ENCODE measurements at places on chromosomes 16 and 17.

GRCh38 chr16:86217001-86217890, 293.1 kb upstream of the FOXF1 start:
- no peak for DNase-seq

GRCh38 chr16:85187447-85187846, 75.2 kb upstream of the CIBAR2 start:
- DNase-seq, result no peak

DNA sequence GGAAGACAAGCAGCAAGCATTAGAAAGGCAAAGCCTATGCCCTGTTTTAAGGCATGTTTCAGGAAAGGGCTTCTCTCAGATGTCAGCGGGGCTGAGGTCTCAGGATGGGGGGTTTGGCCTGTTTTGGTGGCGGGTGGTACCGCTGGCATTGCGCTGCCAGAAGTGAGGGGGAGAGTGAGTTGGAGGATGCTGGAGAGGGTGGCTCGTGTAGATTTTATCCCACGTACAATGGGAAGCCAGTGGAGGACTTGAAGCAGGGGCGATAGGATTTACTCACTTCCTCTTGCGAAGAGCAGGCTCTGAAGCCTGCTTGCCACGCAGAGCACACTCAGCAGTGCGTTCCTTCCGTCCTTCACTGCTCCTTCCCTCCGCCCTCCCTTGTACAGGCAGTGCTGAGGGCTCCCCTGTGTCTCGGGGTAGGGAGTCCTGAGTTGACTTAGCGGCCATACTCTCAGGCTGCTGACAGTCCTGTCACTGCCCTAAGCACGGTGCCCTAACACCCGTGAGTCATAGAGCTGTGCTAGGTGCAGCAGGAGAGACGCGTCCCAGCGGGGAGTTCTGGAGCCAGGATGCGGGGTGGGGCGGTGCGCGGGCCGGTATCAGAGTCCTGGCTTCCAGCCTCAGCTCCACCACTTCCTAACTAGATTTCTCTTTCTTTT, 113.1 kb downstream of the SNX29 start:
- peak; percentile 51 for DNase-seq

DNA sequence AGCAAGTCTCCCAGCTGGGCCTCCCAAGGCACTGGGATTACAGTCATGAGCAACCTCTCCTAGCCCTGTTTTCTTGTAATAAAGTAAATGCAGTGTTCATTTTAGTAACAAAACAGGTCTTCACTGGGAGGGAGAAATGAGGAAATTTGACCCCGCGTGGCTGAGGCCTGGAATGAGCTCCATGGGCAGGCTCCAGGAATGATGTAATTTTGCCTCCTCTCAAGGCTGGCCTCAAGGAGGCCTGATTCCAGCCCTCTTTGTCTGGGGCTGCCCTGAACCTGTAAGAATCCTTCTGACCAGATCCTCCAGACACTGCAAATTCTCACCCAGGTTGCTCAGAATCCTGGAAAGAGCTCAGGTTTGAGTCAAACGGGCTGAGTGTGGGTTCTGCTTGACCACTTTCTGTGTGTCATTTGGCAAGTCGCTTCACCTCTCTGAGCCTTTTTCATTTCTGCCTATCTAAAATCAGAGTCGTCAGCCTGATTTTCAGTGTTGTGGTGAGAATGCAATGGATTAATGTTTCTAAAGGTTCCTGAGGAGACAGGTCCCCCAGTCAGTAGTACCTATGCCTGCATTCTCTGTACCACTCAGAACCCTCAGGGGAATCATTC, 57.1 kb downstream of the RAB11FIP4 start:
- DNase-seq, result no peak

DNA sequence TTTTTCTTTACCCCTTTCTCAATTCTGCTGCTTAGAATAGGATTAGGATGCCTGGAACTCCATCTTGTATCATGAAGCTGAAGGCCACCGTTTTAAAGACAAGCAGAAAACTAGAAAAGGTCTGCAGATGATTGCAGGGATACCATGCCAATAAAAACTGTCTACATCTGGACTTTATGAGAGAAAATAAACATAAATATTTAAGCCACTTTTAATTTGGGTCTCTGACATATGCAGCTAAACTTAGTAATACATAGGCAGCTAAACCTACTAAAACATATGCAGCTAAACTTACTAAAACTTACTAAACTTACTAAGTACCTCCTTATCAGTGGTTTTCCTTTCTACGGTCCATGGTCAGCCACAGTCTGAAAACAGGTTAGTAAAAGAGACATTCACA, 48.4 kb downstream of the FBXL20 start:
- no peak for DNase-seq

- no peak for DNase-seq
These were observed 218.7 kb downstream of the XYLT1 start for GRCh38 chr16:17252064-17252463.

DNA sequence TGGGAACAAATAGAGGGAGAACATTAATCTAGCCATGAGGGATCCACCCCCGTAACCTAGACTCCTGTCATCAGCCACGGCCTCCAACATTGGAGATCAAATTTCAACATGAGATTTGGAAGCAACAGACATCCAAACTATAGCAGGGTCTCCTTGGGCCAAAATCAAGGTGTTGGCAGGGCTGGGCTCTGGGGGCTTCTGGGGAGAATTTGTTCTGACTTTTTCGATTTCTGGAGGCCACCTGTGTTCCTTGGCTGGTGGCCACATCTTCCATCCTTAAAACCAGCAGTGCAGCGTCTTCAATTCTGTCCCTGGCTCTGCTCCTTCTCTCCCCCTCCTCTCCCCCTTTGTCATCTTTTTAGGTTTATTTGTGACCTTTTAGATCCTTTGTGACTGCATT, 546.2 kb downstream of the WWOX start:
- no peak for DNase-seq

GRCh38 chr17:19867079-19867328, 732 bp downstream of the ULK2 start:
- DNase-seq, result peak; percentile 88

- peak; percentile 61 for DNase-seq
These were observed 191.1 kb upstream of the CIBAR2 start for GRCh38 chr16:85303354-85303883.

DNA sequence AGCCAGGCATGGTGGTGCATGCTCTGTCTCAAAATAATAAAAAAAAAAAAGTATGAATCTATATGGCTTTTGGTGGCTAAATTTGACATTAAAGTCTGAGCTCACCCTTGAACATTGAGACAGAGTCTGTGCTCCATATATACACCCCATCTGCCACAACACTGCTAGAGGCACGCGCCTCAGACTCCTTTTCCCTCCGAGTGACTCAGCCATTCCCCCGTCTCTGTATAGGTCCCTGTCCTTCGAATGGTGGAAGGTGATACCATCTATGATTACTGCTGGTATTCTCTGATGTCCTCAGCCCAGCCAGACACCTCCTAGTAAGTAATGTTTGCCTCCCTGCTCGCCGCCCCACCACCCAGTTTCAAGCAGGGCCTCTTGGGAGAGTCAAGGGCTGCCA, 4.5 kb upstream of the EFNB3 start:
- DNase-seq, result no peak

DNA sequence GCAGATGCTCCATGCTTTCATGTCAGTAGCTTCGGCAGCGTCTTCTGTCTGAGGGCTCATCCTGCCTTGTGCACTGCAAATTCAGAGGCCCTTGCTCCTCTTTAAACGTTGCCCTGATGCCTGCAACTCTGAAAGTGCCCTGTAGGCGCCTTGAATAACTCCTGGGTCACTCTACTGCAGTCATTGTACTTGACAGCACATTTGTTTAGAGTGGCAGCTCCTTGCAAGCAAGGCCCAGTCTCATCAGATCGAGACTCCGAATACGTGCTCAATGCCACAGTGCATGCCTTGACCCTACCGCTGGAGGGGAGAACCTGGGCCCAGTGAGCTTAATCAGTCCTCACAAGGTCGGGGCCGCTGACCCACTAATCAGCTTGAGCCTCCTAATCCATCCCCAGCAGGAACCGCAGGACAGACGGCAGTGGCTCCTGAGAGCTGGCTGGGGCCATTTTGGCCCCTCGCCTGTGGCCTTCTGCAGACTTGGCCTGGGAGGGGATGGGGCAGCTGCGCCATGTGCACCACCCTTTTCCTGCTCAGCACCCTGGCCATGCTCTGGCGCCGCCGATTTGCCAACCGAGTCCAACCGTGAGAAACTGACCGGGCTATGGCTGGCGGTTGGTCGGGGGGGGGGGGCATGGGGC, at the start of gene PRCD:
PRCD (plus strand) TSS at position 414 of the 641 bp plus-strand sequence; CDS start at position 512, 98 bp downstream.
- DNase-seq, result no peak

DNA sequence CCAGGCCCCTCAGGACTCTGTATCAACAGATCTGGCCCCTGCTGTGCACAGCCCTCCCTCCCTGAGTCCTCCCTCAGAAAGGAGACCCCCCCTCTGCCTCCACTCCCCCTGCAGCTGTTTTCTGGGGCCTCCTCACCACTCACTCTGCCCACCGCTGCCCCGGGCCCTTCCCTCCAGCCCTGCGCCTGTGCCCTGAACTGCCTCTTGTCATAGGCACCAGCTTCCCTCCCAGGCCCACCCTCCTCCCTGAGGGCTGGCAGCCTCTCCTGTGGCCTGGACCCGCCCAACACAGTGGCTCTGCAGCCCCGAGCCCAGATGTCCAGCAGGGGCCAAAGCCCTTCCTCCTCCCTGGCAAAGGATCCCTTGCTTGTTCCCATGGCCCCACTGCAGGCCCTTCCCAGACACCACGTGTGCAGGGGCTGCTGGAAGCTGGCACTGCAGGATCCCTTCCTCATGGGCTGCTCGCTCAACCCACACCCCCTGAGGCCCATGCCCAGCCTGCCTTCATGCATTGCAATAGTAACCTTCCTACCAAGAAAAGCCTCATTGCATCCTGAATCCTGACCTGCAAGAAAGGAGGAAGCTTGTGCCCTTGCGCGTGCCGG, 25.8 kb downstream of the GNPTG start:
- no peak for DNase-seq

GRCh38 chr16:23160082-23160481, 10.8 kb upstream of the USP31 start:
- no peak for DNase-seq

DNA sequence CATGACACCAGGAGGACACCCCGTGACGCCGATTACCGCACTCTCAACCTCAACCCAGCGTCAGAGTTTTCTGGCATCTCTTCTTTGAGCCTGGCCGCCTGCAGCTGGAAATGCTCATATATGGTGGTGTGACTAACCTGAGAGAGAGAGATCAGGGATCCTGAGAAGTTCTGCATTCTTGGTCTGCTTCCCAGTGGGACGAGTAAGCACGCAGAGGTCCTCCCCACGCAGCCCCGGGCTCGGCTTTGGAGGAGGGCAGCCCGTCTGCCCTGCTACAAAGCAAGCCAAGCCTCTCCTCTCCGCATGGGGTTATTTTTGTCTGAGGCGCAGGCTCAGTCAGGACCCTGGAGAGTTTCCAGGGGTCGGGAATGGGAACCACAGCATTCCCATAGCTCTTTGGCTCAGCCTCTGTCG, 16.5 kb downstream of the CRISPLD2 start:
- DNase-seq, result peak; percentile 91

DNA sequence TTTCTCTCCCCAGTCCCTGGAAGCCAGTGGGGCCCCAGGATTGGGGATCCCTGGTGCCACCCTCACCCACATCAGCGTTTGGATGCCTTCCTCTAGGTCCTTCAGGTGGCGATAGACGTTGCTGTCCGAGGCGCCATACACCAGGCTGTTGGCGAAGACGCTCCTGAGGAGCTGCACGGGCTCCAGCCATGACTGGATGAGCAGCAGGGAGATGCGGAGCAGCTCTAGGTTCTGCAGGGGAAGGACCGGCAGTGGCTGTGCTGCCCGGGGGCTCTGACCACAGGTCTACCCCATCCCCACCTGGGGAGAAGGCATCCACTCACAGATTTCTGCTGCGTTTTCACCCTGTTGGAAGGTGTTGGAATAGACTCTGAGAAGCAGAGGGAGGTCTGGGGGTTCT, 1.0 kb downstream of the GH2 start:
- DNase-seq, result no peak

DNA sequence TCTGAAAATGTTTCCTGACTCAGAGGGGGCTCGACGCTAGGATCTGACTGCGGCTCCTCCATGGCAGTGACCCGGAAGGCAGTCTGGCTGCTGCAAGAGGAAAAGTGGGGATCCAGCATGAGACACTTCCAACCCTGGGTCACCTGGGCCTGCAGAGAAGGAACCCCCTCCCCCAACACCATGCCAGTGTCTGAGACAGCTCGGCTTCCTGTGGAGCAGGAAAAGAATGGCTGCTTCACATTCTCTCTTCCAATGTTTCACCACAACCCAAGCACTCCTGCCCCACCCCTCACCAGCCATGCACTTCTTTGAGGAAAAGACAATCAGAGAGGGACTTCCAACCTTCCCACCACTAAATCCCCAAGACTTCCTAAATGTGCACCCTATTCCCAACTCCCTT, 10.8 kb downstream of the TP53 start:
- DNase-seq, result no peak

DNA sequence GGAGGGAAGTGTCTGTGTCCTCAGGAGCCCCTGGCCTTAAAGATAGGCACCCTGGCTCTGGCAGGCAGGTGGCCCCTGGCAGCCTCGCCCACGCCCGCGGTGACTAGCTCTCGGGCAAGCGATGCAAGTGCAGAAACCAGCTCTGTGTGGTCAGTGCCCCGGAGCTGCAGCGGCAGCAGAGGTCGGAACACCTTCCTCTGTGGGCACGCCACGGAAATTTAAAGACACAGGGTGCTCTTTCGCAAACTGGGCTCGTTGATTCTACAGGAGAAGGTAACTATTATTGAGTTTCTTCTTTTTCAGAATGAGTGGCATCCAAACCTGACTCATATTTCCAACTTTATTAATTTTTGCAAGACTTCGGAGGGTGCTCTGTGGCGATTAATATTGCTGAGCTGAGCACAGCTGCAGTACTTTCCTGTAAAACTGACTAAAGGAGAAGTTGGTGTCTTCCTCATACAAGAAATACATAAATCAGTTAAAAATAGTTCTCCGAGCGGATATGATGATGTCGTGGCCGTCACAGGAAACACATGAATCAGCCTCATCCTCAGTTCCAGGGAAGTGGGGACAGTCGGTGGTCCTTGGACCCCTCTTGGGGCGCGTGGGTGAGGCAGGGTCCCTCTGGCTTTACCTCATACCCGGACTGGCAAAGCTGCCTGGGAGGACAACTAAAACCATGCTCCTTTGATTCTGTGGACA, 120.2 kb downstream of the METRNL start:
- peak; percentile 29 for DNase-seq

GRCh38 chr17:42251115-42251514, 25.1 kb downstream of the STAT5B start:
- DNase-seq, result no peak

- DNase-seq, result peak; percentile 97
These were observed 15.7 kb downstream of the ETV4 start for GRCh38 chr17:43530288-43531081.

GRCh38 chr16:54926166-54926838, 4.4 kb upstream of the IRX5 start:
- DNase-seq, result no peak

- DNase-seq, result no peak
These were observed 13.5 kb downstream of the TBCD start for GRCh38 chr17:82765371-82765770.

GRCh38 chr17:34081269-34081668, 173.8 kb upstream of the CCL2 start:
- no peak for DNase-seq
